ENCODE measurements at places on chromosomes 6 and 20. TPM values are rescaled to one million over a fixed set of nuclear protein-coding genes. Genes with fewer than 3 reads are reported as not detected.

Gene MYBL2
- polyA plus RNA-seq = 0.29 TPM

Gene TRIM40
- polyA plus RNA-seq = not detected

Gene ACTR5
- polyA plus RNA-seq = 4.0 TPM

DNA sequence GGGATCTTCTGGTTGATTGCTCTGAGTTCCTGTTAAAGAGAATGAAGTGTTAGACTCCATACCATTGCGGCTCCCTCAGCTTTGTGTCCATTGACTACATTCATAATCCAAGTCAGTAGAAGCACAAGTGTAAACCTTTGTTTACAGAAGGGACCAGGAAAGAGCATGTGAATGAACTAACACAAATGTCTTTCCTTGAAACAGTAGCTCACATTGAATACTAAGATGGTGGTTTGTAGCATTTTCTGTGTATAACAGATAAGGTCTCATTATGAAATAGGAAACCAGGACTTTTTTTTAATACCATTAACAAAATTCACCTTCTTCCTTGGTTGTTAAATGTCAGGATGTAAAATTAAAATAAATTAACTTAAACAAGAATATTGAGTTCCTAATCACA, 8.4 kb downstream of the STXBP5 start:
- DNase-seq = no peak

GRCh38 chr6:89379281-89379680, 26.8 kb upstream of the UBE2J1 start:
- DNase-seq = no peak

- DNase-seq = no peak
These were observed 47.2 kb upstream of the MICB start for GRCh38 chr6:31450751-31451150.

DNA sequence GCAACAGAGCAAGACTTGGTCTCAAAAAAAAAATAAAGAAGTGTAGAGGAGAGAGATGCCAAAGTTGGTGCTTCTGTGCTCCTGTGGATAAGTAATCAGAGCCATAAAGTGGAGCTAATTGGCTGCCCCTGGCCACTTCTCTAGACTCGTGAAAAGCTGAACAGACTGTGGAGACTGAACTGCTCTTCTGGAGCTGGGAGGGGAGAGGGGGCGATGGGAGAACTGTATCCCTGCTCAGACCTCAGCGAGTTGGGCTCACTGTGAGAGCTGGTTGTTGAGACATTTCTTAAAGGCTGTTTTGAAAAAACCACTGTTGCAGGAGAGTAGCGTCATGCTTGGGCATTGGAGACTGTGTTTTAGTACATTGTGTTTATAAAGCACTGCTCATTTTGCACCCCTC, 125.7 kb downstream of the TCP11 start:
- no peak for DNase-seq

GRCh38 chr6:110714143-110714542, 101.1 kb downstream of the CDK19 start:
- no peak for DNase-seq

GRCh38 chr6:105593805-105594671, 191.2 kb upstream of the PREP start:
- DNase-seq = no peak

DNA sequence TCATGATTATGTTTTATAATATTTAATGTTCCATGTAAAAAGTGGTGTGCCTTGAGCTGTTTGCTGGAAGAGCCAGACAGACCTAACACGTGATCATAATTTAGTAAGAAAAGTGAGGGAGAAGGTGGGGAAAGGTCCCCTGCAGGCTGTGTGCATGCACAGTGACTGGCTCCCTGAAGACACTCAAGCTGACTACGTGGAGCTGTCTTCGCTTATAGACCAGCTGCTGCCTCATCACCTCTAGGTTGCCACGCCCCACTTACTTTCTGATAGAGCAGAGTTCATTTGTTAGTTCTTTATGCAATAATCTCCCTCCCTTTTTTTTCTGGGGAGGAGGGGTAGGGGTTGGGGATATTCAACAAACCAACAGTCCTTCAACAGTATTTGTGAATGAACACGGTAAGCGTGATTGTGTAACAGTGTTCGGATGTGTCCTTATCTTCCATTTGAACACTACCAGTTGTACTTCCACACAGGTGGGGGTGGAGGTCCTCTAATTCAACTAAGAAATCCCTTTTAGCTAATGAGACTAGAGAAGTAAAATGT, 157.3 kb downstream of the BACH2 start:
- DNase-seq = no peak

DNA sequence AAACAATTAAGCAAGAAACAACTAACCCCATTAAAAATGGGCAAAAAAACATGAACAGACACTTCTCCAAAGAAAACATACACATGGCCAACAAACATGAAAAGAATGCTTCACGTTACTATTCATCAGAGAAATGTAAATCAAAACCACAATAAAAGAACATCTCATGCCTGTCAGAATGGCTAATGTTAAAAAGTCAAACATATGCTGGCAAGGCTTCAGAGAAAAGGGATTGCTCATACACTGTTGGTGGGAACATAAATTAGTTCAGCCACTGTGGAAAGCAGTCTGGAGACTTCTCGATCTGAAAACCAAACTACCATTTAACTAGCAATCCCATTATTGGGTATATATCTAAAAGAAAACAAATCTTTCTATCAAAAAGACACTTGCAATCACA, 217.5 kb downstream of the TINAG start:
- DNase-seq = no peak

- DNase-seq = no peak
These were observed 295.9 kb downstream of the NKAIN2 start for GRCh38 chr6:124099520-124099919.

GRCh38 chr6:150276937-150277742, 91.7 kb upstream of the IYD start:
- no peak for DNase-seq

- DNase-seq = no peak
These were observed 11.7 kb upstream of the ID1 start for GRCh38 chr20:31593221-31594001.

DNA sequence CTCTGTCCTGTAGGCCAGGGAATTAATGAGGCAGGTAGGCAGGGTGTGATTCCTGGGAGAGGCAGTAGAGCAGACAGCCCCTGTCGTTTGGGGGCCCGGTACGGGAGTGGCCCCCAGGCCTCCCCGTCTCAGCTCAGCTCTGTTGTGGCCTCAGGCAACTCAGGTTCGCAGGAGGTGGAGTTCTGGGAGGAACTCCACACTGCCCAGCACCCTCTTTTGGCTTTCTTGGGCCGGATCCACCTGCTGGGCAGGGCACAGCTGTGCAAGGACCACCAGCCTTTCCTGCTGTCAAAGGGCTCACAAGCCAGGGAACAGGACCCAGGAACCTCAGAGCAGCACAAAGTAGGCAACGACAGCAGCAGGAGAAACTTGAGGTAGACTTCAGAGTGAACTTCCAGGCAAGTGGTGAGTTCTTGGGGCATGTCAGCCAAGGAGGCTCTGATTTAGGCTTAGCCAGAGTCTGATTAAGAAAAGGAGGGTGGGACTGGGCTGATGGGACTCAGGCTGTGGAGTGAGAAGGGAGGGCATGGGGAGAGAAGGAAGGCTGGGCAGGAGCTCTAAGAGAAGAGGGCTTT, 36.9 kb downstream of the RAB44 start:
- DNase-seq = no peak

DNA sequence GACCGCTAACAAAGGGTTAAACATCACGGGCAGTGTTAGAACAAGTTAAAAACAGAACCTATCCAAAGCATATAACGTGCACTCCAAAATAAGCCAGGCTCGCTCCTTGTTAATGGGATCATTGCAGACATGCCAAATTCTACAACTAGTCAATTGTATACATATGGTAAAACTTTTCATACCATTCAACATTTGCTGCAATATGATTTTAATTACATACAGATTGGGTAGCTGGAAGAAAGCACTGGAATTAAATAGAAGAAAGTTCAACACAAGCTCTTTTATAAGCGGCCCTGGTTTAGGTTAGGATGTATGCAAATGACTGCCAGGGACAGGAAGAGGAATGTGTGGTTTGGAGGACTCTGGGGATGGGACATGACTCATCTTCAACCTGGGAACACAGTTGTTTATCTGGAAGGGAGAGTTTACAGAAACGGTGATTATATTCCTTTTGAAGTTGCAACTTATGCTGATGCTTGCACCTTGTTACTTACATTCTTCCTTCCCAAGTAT, 62.5 kb upstream of the TIAM2 start:
- no peak for DNase-seq

DNA sequence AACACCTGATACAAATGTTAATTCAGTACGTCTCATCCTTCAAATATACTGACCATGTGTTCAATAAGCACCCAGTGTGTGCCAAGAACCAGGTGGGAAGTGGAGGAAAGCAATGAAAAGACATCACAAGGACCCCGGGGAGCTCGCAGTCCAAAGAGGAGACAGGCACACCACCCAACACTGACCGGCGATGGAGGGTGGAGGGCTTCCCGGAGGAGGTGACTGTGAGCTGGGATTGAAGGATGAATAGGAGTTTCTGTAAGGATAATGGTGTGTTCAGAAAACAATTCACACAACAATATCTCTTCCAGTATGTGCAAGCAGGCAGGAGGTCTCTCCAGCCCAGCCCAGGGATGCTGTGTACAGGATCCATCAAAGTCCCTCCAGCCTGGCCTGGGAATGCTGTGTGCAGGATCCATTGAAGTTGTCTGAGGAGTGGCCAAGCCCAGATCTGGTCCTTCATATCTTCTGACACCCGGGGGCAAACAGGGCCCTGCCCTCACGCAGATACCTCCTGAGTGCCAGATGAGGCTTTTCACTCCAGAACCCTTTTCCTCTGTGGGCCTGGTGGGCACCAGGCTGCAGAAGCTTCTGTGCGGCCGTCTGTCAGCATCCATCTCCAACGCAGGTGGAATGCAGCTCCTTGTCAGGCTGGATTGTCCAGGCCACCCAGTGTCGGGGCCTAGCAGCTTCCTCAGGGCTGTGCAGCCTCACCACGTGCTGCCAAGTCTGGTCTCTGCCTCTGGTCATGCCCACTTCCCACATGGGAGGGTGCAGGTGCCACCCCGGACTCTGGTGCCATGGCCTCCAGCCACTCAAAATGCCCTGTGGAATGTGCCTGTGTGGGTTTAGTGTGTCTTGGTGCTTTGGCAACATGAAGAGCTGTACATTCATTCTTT, 36.3 kb downstream of the DLL1 start:
- no peak for DNase-seq

DNA sequence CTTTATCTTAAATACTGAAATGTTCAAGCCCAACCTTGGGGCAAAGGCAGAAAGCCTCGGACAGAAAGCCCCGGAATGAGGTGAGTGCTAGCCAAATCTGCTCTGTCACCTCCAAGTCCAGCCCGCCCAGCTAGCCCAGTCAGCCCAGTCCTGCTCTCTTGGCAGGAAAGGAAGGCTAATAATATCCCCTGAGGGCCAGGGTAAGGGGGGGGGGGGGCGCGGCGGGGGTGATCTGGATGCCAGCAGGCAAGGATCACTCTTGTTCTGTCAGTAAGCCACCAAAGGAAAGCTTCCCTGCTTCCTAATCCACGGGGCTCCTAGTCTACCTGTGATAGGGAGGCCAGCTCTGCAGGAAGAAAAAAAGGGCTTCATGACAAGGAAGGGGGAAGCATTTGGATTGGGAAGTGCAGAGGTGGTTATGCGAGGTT, 1.1 kb downstream of the NDRG3 start:
- DNase-seq = peak; percentile 60

DNA sequence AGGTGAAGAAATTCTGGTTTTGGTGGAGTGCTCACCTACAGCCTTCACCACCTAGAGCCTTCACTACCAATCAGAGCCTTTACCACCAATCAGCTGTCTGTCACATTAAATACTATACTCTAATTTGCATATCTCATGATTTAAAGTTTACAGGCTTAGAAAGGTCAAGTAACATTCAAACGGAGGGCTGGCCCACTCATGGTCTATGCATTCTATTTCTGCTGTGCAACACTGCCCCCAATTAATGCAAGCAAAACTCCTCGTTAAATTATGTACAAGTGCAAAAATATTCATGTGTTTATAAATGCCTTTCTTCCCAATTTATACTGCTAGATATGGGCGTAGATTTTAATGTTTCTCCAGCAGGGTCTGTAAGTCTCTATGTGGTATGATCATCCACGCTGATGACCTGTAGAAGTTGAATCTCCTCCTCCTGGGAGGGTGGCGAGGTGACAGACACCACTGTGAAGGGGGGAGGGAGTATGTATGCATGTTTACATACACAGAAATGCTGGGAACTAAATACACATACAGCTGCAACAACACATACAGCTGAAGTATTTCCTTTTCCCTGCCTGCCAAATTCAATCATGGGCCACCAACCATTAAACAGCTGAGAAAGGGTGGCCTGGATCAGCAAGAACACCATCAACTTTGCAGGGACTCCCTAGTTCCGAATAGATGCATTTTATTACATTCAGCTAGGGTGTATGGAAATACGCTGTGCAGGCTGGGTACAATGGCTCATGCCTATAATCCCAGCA, 13.1 kb downstream of the RRAGD start:
- no peak for DNase-seq

DNA sequence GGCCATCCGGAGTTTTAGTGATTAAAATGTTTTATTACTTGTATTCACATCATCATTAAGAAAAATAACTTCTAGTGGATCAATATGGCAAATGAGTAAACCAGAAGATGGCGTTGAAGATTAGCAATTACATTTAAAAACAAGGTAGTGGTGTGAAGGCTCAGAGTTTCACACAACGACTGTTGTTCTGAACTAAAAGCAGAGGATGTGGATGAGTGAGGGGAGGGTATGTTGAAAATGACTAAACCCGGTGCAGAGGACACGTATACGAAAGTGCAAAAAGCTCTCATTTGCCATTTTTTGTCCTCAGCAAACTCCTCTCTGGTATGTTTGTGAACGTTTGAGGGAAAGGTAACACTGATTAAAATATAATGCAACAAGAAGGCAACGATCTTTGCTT, 1.9 kb upstream of the IRF4 start:
- DNase-seq = no peak

Data from heart right ventricle (tissue), 16 donors.